ENCODE measurements at places on chromosomes 6 and 20.

- DNase-seq: no peak
Measured at GRCh38 chr6:77074037-77074713, 389.1 kb downstream of the HTR1B start.

DNA sequence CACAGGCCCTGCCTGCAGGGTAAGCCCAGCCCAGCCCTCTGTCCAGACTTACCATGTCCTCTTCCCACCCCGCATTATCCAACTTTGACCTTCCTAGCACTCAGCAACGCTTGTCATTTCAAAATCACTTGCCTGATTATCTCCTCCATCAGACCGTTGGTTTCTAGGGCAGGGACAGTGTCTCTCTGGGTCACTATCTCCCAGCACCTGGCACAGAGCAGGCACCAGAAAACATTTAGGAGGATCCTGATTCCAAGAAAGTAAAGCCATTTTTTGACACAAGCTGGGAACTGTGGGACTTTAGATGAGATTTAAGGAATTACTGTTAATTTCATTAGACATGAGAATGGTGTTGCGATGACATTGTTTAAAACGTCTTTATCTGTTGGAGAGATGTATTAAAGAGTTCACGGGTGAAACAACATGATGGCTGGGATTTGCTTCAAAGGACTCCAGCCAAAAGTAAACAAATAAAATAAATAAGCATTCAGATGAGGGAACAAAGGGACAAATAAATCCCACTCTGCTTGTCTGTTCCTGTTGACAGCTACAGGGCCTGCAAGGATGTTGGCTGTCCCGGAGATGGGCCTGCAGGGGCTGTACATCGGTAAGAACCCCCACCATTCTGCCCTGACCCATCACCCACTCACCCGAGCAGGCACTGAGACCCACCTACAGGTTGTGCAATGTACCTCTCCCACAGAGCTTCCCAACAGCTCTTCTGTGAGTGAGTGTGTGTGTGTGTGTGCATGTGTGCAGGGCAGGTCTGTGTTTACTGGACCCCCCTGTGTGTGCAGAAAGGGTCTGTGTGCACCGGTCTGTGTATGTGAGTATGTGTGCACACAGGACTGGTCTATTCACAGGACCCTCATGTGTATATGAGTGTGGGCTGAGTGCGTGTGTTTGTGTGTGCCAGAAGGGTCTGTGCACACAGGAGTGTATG lies 5.9 kb downstream of the HSPA12B start:
- DNase-seq: no peak

DNA sequence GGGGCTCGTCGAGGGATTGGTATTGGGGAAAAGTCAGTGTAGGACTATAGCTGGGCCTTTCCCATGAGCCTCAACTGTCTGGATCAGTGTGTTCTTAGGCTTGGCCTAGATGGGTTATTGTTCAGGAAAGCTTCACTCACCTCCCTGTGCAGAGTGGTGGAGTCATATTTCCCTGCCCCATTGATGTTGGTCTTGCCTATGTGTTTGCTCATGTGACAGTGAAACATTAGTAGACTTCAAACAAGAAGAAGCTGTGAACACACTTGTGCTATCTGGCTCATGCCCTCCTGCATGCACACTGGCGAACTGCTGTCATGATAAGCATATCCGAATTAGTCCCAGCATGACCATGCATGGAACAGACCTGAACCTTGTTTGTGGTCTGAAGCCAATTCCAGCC lies 171.1 kb downstream of the DHX35 start:
- no peak for DNase-seq

GRCh38 chr6:1365686-1366085 lies 23.7 kb upstream of the FOXF2 start:
- DNase-seq: no peak

DNA sequence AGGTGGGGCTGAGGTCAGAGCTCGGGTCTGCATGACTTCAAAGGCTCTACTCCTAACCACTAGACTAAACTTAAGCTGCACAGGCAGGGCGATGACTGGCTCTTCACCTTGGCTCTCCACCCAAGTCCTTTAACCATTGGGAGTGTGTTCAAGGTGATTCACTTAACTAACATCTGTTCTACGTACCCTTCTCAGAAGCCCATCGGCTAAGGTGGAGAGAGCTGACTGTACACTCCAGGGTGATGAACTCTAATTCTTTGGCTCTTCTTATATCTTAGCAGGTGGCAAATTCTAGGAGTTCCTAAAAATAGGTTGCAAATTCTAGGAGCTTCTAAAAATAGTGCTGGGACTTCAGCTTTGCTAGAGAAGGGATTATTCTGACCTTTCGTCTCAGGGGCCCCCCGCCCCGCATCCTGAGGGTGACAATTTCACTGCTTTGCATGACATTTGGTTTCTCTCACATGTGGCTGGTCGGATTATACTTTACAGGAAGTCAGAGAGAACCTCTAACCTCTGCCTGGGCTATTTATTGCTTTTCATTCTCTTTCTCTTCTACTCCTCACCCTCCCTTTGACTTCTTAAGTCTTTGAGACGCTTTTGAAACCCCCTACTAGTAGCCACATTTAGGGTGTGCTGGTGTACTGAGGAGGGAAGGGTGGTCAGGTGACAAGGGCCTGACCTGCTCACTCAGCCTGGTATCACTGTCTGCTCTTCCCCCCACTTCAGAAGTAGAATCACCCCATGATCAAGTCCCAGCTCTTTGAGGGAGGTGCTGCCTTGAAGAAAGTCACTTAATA lies 55.5 kb downstream of the PRDM1 start:
- no peak for DNase-seq

DNA sequence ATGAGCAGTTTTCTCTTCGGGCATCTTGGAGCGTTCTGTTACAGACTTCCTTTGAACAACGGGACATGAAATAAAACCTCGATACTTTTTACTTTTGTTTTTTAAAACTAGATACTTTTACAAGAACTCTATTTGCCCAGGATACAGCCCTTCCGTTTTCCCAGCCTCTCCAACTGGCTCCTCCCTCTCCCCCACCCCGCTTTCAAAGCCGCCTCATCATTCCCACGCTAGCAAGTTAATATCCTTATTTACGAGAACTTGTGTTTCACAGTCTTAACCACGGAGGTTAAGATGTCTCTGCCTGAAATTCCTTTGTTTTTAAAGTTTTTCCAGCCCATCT lies 241 bp upstream of the CFAP206 start:
- no peak for DNase-seq

GRCh38 chr20:32652739-32653526 lies 20.8 kb downstream of the C20orf203 start:
- no peak for DNase-seq

GRCh38 chr20:25005220-25005619 lies 12.7 kb upstream of the APMAP start:
- peak; percentile 43 for DNase-seq

DNA sequence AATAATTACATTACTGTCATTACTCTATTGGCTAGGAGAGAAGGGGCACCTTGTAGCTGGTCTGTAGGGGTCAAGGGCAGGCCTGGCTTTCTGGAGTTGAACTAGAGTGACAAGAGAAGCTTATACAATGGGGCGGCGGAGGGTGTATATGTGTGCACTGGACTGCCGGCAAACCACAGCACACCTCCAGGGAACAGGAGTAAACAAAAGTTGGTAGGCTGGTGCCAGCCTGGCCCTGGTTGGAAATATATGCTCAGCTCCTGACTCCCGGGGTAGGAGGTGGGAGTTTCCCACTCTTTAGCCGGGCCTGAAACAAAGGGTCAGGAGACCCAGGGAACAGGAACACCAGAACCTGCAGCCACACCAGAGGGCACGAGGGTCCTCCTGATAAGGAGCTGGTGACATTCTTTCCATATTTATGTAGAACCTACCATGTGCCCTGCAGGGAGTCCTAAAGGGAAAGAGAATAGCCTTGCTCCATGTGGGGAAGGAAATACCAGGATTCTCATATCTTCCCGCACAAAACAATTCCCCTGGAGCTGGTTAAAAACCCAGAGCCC lies 5.1 kb downstream of the C6orf132 start:
- DNase-seq: no peak

GRCh38 chr6:4398791-4399190 lies 263.4 kb upstream of the ECI2 start:
- DNase-seq: no peak

GRCh38 chr20:9736373-9736772 lies 102.5 kb downstream of the PAK5 start:
- no peak for DNase-seq

GRCh38 chr6:139468178-139468819 lies 93.9 kb upstream of the CITED2 start:
- no peak for DNase-seq

DNA sequence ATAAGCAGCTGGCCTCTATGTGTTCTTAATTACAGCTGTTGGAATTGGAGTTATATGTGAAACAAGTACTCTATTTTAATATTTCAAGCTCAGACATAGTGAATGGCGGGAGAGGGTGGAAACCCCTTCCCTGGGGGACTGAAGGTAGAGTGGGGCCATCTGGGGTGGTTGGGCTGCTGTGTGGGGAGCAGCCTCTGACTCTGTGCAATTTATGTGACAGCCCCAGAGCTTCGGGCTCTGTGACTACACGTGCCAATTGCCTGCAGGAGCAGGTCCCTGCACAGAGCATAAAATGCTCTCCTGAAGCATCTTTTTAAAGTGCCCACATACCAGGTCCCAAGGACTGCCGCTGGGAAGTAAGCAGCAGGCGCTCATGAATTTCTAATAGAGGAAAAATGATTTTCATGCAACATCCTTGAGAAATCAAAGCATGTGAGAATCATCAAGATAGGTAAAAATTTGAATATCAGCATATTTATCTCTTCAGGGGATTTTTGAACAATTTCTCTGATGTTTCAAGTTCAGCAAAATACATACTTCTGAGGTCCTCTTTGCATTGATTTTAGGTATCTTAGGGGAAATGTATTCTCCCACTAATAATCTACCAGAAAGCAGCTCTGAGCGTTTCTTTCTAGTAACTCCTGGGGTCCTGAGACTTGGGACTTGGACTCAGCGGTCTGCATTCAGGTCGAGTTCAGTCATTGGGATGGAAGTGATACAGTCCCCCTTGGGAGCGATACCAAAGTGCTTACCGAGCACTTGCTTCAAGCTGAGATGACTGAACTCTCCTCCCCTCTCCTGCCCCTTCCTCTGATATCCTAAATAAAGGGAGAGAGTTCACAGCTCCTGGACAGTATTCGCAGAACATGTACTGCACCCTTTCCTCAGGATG lies 40.0 kb downstream of the ALDH8A1 start:
- DNase-seq: no peak

DNA sequence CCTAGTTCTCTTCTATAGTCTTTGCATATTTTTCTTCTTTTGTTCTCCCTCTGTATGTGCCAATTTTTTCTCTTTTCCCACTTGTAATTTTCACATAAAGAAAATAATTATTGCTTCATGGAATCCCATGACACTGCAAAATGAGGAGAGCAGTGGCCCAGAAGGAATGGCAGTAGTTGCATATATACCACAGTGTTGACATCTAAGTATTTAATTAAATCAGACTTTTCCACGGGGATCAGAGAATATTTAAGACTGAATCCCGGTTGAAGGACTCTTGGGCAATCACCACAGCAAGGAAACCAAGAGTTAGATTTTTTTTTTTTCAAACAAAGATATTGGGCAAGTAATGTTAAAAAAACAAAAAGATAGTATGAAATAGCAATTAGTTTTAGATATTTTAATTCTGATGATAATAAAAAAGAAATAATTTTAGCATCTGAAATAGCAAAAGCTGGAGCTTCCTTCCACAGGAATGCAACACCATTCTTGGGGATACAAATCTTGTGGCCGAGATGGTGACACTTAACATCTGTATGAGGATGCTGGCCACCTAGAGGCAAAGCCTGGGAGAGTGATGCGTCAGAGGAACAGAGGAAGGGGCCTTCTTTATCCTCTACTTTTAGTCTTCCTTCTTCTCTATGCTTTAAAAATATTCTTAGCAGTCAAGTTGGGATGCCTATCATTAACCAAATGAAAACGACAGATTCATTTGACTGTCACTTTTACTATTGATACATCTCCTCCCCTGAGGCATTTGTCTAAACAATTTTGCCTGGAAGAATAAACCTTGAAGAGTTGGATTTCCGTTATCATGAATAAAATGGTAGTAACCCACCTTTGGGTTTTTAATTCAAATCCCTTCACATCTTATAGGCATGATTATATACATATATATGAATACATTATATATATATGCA lies 356.2 kb downstream of the GJA1 start:
- DNase-seq: no peak

GRCh38 chr6:137043710-137044365 lies 927 bp downstream of the IL20RA start:
- no peak for DNase-seq

GRCh38 chr20:36447101-36447500 lies 94.2 kb upstream of the MYL9 start:
- DNase-seq: no peak

- no peak for DNase-seq
Measured at GRCh38 chr20:50398471-50398820, 111.7 kb upstream of the PTPN1 start.

DNA sequence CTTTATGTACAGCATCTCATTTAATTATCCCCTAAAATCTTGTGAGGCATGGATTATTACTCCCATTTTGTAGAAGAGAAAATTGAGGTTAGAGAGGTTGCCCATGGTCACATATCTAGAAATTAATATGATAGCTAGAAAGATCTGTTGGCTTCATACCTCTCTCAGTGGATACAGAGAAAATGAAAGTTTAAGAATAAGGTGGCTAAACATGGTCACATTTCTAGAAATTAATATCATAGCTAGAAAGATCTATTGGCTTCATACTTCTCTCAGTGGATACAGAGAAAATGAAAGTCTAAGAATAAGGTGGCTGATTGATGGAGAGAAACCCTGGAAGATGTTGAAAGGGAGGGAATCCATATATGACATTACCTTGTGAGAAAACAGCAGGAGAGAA lies 260.7 kb upstream of the MAN1A1 start:
- DNase-seq: no peak

- DNase-seq: no peak
Measured at GRCh38 chr6:1757131-1757530, 147.4 kb downstream of the FOXC1 start.

DNA sequence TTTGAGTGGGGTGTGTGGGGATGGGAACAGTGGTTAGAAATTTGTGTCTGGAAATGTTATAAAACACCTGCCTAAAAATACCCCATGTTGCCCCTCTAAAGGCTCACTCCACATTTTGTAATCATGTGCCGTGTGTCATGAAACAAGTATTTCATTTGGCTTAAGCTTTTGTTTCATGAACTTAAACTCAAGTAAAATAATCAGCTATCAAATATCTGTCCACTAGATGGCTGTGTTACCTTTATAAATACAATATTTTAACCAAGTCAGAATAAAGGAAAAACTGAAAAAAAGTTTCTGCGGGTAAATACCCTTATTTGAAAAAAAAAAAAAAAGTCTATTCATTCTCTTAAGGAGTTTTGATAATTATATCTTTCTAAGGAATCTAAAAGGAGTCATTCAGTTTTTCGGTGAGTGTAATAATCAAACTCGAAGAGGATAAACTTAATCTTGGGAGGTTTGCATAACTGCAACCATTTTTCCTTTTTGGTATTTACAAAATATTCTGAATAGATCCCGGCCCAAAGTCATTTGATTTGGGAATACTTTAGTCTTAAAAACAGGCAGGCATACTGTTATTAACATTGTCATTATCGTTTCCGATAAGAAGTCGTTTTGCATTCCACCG lies 29.9 kb upstream of the MTRF1L start:
- peak; percentile 5 for DNase-seq

- no peak for DNase-seq
Measured at GRCh38 chr6:37732688-37733087, 35.0 kb upstream of the MDGA1 start.
